Stimulated activated CD8-positive, alpha-beta memory T cell treated with anti-CD3 and anti-CD28 coated beads, Interleukin-4, amount 100 ng/mL, for 24 hours (primary cell): ENCODE measurements at places on chromosomes 1 and 21.

- no peak for DNase-seq
Observed at GRCh38 chr1:151849126-151849525, 4.4 kb downstream of the THEM5 start.

DNA sequence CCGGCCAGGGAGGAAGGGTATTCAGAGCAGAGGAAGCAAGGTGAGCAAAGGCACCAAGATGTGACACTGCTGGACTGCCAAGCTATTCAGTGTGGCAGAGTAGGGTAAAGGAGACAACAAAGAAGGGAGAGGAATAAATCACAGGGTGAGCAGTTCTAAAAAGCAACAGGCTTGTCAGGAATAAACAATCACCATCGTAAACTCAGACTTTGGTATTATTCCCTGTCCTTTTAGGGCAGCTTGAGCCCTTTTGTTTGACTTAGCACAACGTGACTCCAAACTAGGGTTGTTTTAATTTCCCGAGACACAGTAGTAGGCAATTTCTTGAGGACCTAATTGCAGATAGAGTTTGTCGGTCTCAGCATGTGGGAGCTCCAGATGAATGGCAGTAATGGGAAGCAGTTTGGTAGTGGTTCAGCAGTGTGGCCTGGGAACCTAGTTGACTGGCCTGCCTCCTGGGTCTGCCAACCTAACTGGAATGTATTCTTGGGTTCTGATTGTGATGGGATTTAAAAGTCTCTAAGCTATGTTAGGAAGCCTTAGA is 4.3 kb downstream of the CR1L start:
- DNase-seq = no peak

DNA sequence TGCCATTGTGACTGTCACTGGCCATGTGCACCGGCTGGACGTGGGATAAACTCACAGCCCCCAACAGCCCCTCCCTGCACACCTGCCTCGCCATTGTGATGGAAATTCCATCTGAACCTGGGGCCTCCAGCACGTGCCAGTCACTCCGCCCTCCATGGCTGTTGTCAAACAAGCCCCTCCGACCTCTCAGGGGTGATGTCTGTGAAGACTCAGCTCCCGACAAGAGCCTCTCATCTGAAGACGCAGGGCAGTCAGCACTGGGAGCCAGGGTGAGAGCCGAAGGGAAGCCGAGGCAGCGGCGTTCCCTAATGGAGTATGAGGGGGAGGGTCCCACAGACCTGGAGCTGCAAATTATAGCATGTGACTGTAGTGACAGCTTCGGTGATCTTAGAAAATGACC is 1.4 kb upstream of the KRTAP10-2 start:
- DNase-seq = no peak

GRCh38 chr1:53600561-53600960 is 138.4 kb downstream of the GLIS1 start:
- DNase-seq = no peak

GRCh38 chr1:146039844-146040194 is 18.3 kb upstream of the HJV start:
- DNase-seq = no peak

- DNase-seq = no peak
Observed at GRCh38 chr1:52237430-52237829, 95.5 kb downstream of the ZFYVE9 start.

DNA sequence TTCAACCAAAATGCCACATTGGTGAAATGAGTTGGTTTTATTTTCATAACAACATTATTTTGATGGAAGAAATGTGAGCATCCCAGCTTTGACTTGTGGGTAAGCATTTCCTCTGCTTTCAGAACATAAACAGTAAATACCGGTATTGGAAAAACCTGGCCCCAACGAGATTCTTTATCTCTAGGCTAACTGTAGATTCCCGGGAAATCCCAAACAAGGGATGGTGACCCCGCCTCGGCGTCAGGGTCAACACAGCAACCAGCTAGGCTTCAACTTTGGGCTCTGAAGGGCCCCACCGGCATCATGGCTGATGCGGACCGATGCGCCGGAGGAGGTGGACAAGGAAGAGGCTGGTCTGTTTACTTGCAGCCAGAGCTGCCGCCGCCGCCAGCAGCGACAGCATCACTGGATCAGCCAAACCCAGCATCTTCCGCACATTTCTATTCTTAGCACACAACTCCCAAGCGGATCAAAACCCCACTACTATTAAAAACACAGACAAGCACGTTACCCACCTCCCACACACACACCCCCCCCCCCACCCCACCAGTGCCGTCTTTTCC is 1.1 kb downstream of the AKT3 start:
- peak; percentile 27 for DNase-seq

- DNase-seq = no peak
Observed at GRCh38 chr1:193448682-193449461, 262.5 kb upstream of the B3GALT2 start.

GRCh38 chr1:169271098-169271497 is 96.5 kb downstream of the NME7 start:
- DNase-seq = no peak

GRCh38 chr1:236545621-236546169 is 21.9 kb downstream of the LGALS8 start:
- no peak for DNase-seq

DNA sequence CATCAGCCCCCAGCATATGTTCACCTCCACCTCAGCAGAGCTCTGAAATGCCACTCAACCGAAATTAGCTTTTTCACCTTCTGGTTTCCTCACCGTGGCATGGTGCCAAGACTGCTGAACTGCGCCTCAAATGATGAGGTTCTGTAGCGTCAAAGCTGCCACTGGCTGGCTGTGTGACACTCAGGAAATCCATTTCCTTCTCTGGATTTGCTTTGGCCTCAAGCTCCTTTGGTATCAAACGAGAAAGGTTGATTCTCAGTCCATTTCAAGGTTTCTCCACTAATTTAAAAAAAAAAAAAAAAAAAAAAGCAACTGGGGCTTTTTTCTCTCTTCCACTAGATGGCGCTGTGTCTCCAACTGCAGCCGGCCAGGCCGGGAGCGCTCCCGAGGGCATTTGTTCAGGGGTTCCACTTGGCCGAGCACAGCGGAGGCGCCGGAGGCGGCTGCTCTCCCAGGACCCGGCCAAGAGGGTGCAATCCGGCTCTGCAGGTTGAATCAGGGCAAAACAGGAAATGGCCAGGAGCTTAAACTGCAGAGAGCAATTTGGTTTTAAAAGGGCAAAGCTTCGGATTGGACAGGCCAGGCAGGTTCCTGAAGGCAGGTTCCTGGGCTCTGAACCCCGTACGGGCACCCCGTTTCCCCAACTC is 26.5 kb upstream of the PLA2G2C start:
- peak; percentile 23 for DNase-seq

DNA sequence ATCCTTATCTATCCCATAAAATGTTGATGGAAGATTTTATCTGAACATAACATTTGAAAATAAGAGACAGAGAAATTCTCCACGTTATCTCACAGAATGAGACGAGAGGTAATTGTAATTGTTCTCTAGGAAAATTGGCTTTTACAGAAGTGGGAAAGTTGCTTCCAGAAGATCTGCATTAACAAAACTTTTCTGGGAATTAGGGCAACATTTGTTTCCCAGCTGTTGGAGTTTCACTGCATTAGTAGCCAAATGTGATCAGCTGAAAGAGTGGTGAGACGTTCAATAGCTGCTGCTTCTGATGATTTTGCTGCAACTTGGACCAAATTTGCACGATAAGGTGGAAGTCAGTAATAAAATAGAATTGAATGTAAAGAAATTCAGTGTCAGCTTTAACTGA is 7.6 kb downstream of the CHODL start:
- DNase-seq = no peak

- no peak for DNase-seq
Observed at GRCh38 chr1:5713101-5714010, 278.9 kb downstream of the NPHP4 start.

- DNase-seq = peak; percentile 63
Observed at GRCh38 chr1:10510520-10511493, 36.1 kb downstream of the PEX14 start.

- no peak for DNase-seq
Observed at GRCh38 chr1:38336301-38336923, 289.8 kb upstream of the POU3F1 start.

- DNase-seq = no peak
Observed at GRCh38 chr1:222777977-222778376, 36.9 kb upstream of the DISP1 start.

- no peak for DNase-seq
Observed at GRCh38 chr1:6261615-6261995, 707 bp upstream of the GPR153 start.

DNA sequence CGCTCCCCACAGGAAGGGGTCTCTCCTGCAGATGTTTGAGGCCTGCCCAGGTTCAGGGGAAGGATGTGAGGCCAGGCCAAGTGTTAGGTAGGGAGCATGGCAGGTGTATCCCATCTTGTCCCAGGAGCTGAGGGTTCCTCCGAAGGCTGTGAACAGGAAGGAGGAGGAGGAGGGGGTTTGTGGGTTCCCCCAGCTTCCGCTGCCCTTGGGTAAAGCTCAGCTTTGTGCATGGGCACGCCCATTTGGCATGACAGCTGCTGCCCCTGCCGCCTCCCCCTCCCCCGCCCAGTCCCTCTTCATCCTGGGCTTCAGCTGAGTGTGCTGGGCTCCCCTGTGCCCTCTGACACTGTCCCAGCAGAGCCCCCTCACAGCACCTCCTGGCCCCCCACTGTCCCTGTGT is 25.5 kb downstream of the TNFRSF8 start:
- no peak for DNase-seq

- DNase-seq = no peak
Observed at GRCh38 chr21:27017246-27017645, 50.4 kb upstream of the ADAMTS5 start.

GRCh38 chr1:60942896-60943638 is 139.3 kb upstream of the NFIA start:
- DNase-seq = no peak

- no peak for DNase-seq
Observed at GRCh38 chr1:176515310-176515709, 52.3 kb downstream of the PAPPA2 start.

- no peak for DNase-seq
Observed at GRCh38 chr1:43605766-43606165, 44.2 kb upstream of the KDM4A start.

- no peak for DNase-seq
Observed at GRCh38 chr21:46156378-46156645, 933 bp upstream of the FTCD start.

DNA sequence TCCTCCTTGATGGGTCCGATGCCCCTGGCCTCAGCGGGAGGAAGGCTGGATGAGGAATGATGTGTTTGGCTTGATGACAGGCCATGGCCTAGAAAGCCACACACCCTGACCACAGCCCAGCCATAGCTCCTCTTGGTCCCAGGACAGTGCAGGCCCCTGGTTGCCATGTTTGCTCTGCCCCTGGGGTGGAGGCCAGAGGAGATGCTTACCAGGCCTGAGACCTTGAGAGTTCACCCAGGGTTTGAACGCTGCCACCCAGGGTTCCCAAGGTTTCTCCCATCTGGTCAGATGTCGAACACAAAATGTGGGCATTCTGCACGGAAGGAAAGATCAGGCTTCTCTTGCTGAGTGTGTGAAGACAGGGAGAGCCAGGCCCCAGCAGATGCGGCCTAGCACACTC is 2.6 kb downstream of the C1orf226 start:
- DNase-seq = no peak

GRCh38 chr21:31366825-31367224 is 22.8 kb upstream of the TIAM1 start:
- no peak for DNase-seq

DNA sequence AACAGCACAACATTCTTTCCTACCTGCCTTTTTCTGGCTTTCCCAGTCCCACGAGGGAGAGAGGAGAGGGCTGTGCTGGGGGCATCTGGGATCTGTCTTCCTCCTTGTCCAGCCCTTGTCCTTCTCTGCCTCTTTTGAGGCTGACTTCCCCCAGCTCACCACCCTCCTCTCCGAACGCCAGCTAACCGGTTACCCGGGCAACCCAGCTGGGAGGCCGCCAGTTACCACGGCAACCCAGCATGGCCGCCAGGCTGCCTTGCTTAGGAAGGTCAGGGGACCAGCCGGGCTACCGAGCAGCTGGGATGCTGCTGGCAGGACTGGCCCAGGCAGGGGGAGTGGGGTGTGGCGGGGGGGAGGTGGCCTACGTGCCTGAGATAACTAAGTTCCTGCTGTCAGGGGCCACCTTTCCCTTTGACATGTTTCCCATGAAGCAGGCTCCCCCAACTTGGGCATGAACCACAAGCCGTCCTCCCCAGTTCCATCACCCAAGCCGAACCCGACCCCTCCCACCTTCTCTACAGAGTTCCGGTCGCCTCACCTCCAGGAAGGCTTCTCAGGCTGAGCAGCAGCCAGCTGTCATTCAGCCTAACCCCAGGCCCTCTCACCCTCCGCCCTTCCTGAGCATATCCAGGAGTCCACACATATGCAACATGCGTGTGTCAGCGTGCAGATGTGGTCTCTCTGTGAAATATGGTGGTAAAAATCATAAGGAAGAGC is 8.7 kb downstream of the PLEKHA6 start:
- no peak for DNase-seq

DNA sequence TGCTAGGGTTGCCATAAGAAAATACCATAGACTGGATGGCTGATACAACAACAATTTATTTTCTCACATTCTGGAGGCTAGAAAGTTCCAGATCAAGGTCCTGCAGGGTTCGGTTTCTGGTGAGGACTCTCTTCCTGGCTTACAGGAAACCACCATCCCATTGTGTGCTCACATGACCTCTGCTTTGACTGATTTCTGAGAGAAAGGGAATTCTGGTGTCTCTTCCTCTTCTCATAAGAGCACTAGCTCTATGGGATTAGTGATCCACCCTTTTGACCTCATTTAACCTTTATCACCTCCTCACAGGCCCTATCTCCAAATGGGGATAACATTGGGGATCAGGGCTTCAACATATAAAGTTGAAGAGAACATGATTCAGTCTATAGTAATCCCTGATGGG is 47.5 kb downstream of the MRPL39 start:
- no peak for DNase-seq

DNA sequence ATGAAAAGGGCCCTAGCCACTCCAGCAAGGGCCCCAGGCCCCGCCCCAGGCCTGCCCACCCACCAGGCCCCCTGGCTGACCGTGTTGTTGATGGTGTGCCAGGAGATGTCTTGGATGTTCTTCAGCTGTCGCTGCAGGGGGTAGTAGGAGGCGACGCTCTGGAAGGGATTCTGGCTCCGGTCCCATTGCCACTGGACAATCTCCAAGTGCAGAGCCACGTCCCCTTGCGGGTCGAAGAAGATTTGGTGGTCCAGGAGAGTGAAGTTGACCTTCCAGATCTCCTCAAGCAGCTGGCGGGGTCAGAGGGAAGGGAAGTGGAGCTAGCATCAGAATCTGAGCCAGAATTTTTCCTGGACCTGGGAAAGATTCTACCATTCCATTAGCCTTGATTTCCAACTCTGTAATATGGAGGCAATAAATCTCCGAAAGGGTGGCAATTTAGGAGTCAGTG is 10.2 kb downstream of the TAS1R2 start:
- no peak for DNase-seq

DNA sequence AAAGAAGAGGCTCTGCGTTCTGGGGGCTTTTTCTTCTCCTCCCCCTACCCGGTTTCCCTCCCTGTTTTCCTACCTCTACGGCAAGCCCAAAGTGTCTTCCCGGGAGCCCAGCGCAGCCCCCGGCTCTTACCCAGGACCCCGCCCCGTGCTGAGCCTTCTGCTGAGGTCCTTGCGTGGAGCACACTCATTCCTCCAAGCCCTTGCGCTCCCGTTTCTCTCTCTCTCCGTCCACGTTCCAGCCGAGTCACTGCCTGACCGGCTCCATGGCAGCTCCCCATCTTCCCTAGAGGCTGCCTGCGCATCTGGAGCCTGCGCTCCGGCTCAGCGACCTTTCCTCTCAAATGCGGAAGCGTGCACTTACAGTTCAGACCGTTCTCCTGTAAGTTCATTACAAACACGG is 24.9 kb upstream of the PDXK start:
- no peak for DNase-seq
